ENCODE measurements at places on chromosomes 6 and 20.

DNA sequence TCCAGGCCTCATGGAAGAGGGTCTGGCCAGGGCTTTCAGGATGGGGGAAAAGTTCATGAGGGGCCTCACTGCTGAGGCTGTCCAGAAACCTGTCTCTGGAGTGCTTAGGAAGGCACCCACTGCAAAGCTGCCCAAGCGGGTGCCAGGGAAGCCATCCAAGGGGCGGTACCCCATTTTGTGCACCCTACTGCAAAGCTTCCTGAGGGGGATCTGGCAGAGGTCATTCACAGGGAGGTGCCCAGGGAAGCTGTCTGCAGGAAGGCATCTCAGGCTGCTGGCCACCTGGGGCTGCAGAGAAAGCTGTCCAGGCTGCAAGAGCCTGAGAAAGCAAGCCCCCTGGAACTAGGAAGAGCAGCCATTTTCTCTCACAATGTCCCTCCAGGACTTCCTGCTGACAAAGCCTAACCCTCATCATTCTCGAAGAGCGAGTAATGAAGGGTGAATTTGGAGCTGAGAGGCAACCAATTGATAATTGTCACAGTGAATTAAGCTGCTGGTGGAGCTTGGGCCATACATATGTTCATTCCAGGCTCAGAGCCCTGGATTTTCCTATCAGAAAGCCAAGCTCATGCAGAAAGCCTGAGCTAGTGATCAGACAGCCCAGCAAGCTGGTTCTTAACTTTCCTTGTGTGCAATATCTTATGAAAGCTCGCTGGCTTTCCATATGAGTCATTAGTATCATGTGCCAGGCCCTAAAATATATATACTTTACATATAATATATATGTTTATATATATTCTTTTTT, 62.2 kb upstream of the SLC22A16 start:
- no peak for DNase-seq

DNA sequence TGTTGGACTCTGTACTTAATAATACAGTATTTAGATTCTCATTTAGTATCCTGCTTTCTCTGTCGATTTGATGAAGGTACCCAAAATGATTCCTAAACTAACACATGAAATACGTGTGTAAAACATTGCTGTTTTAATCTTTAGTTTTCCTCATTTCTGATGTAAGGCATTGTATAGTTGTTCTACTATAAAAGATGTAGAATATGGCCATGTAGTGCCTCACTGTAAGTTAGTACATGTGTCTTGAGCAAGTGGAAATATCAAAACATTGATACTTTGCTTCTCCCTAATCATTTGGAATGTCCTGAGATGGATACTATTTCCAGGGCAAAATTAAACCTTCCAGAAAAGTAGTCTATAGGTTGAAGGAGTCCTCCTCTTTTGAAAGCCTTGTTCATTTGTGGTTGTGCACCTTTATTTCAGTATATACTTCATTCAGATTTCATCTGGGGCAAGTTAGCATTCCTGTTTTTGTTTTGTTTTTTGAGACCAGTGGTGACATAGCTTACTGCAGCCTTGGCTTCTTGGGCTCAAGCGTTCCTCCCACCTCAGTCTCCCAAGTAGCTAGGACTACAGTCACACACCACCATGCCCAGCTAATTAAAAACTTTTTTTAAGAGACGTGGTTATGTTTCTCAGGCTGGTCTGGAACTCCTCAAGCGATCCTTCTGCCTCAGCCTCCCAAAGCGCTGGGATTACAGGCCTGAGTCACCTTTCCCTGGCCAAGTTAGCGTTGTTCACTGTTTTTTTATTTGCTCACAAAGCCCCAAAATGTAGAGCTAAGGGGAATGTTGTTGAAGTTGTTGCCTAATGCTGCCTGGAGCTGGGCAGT, 11.6 kb downstream of the SRSF3 start:
- no peak for DNase-seq

- DNase-seq: no peak
Measured at GRCh38 chr20:21238818-21239536, 64.2 kb upstream of the XRN2 start.

GRCh38 chr20:50227506-50227905, 36.9 kb downstream of the CEBPB start:
- DNase-seq: no peak

- no peak for DNase-seq
Measured at GRCh38 chr6:11878735-11879134, 100.1 kb upstream of the ADTRP start.

- no peak for DNase-seq
Measured at GRCh38 chr6:28402197-28402596, 2.6 kb upstream of the ZSCAN12 start.

GRCh38 chr6:126261792-126262421, 78.0 kb upstream of the CENPW start:
- no peak for DNase-seq

Data from bone marrow (tissue), 2 donors.